Upper lobe of left lung (tissue), 6 donors: ENCODE measurements at places on chromosomes 1 and 21. TPM values are rescaled to one million over a fixed set of nuclear protein-coding genes. Genes with fewer than 3 reads are reported as not detected.

DNA sequence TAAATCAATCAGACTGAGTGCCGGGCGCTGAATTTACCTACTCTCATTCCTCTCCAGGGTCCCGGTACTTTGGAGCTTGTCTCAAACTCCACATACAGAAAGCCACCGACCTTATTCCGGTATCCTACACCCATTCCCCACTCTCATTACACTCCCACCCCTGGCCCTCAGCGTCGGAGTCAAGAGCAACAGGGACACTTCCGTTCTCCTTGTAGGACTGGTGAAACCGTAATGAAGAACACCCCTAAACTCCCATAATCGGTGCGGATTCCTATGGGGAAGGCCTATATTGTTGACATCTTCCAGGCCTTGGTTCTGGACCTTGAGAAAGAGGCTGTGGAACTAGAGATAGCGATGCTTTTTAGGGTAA, 798 bp downstream of the ZBED6 start:
- no peak for DNase-seq
- no peaks in the 10 kb centered on the region for H3K36me3 ChIP-seq
- H3K27ac ChIP-seq: peak overlapping the region; percentile 99
- peaks cover 40% of the 10 kb centered on the region for H3K4me1 ChIP-seq

- H3K27me3 ChIP-seq: no peaks in the 10 kb centered on the region
- no peaks in the 10 kb centered on the region for H3K36me3 ChIP-seq
- H3K4me1 ChIP-seq: no peaks in the 10 kb centered on the region
- no peak for DNase-seq
Observed at GRCh38 chr1:216154063-216154462, 269.2 kb downstream of the USH2A start.

DNA sequence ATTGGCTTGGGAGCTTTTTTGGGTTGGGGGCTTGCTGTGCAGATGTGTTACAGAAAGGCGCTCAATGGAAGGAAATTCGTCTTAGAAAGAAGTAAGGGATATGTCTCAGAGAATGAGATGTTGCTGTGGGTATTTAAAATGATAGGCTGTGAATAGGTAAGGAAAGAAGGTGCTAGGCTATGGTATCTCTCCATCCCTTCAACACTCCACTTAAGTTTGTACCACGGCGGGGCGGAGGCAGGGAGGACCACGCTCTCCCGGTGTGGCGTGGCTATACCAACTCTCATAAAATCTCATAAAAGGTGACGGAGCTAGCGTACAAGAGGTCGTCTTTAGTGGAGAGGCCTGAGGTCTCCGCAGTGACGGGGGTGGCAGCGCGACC, 305 bp upstream of the RPS6KC1 start:
- peaks cover 20% of the 10 kb centered on the region for H3K4me1 ChIP-seq
- no peaks in the 10 kb centered on the region for H3K36me3 ChIP-seq
- peak overlapping the region; percentile 83 for H3K4me3 ChIP-seq
- H3K27me3 ChIP-seq: no peaks in the 10 kb centered on the region
- H3K27ac ChIP-seq: peak overlapping the region; percentile 83

- no peak overlapping the region for H3K4me3 ChIP-seq
- H3K27me3 ChIP-seq: no peaks in the 10 kb centered on the region
- no peaks in the 10 kb centered on the region for H3K4me1 ChIP-seq
Observed at GRCh38 chr21:17460094-17460493, 52.7 kb upstream of the CXADR start.

The SYT2 gene
- not detected for total RNA-seq

The HCRTR1 gene
- not detected for total RNA-seq

The CCDC17 gene
- total RNA-seq: 11.7 TPM
